Stimulated activated CD8-positive, alpha-beta memory T cell treated with anti-CD3 and anti-CD28 coated beads, Interleukin-12 subunit alpha, Interleukin-12 subunit beta, amount 100 ng/mL, for 1 hour (primary cell): ENCODE measurements at places on chromosomes 6 and 20.

DNA sequence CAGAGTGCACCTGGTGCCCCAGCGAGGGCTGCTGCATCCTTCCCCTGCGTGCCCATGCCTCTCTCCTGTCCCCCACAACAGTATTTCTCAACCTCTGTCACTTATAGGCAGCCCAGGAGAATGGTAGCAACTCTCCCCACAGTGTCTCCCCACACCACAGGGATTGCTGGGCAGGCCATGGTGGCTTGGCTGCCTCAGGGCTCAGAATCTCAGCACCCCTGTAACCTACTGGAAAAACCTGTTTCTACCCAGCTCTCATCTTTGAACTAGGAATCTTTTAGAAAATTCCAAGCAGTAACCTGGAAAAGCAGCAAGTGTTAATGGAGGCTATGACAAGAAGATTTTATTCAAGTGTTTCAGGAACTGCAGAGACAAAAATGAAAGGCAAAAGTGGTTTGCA, 38.0 kb downstream of the CD164 start:
- no peak for DNase-seq

GRCh38 chr20:46199198-46199597, 81.1 kb downstream of the CD40 start:
- DNase-seq, result no peak

DNA sequence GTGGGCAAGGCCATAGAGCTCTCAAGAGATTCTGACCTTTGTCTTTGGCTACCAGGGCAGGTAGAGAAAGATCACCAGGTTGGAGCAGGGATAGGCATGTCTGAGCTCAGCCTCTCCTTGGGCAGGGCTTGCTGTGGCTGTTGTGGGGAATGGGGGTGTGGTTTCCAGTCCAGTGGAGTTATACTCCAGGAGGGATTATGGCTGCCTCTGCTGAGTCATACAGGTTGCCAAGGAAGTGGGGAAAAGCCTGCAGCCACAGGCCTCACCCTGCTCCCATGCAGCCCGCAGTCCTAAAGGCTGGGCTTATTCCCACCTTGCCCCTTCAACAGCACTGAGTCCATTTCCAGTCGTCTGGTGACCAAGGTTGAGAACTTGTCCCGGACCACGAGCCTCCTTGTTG, 21.9 kb downstream of the MEP1A start:
- no peak for DNase-seq

DNA sequence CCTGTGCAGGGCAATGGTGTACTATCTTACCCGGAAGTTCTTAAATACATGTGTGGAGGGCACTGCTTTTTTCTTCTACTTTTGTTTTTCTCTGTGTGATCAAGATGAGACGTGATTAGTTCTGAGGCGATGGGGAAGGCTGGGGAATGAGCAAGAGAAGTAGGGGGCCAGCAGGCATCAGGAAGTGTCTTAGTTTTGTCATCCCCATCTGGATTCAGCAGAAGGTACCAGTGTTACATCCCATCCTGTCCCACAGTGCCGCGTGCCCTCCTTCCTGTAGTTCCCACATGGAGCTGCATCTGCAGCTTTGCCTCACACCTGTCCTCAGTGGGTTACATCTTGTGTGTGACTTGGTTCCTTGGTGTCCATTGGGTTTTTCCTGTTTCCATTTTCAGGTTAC, 86.9 kb downstream of the FNDC1 start:
- no peak for DNase-seq

DNA sequence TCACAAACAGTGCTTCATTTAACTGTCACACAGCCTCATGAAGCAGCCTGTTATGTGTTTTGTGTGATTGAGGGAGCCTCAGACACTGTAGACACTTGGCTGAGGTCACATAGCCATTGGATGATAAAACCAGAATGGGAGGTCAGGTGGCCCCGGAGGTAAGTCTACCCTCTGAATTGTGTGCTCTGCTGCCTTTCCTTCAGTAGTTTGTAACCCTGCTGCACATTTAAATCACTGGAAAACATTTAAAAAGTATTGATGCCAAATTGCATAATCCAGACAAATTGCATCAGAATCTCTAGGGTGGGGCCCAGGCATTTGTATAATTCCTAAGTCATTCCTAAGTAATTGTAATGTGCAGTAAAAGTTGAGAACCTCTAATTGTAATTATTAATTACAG, 85.2 kb upstream of the ECI2 start:
- no peak for DNase-seq

- no peak for DNase-seq
These were observed 35.6 kb downstream of the ADGRF4 start for GRCh38 chr6:47733879-47734558.

- DNase-seq, result no peak
These were observed 80.5 kb downstream of the FILIP1 start for GRCh38 chr6:75412969-75413662.

GRCh38 chr6:113774127-113774825, 82.9 kb upstream of the MARCKS start:
- no peak for DNase-seq

- DNase-seq, result no peak
These were observed 645.6 kb downstream of the RNF144B start for GRCh38 chr6:19032591-19033295.

DNA sequence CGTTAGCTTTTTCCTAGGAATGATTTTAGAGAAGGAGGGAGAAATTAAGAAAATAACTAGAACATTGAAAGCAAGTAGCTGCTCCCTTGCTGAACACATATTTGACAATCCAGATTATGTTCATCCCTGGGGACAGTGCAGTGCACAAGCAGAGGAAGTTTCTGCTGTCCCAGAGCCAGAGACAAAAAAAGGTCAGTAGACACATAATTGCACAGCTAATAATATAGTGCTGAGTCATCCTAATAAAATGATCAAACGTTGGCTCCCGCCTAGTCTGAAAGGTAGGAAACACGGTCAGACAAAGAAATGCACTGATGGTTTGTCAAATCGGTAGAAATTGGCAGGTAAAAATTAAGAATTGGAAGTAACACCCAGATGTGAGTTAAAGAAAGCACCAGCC, 21.7 kb upstream of the SSTR4 start:
- no peak for DNase-seq

DNA sequence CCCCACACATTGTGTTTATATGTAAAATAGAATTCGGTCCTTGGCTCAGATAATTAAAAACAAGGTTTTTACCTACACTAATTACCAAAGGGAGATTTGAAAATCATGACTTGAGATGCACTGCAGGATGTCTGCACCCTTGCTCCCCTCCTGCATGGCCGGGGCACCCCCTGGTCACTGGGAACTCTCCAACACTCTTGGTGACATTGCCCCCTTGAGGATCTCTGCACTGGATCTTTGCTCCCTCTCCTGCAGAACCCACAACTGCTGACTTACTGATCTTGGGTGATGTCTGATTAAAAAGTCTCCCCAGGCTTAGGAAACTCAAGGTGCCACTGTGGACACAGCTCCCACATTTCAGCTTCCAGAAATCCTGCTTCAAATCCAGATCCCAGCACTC, 17.1 kb upstream of the CSNK2A1 start:
- no peak for DNase-seq

DNA sequence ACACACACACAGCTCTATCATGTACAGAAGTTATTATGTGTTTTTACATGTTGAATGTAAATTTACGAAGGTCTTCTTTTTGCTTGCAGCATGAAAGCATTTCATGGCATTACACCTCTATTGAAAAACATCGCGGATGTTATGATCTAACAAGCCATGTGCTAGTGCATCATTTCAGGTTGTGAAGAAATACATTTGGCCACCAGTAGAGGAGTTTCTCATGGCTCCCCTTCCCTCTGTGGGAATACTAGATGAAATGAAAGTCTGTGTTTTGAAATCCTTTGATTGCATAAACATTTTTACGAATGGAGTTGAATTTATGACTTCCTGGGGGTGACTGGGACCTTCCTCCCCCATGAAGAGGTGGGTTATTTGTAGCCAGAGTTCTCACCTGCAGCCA, 17.7 kb downstream of the MAS1 start:
- no peak for DNase-seq

GRCh38 chr6:166656230-166657151, 29.4 kb upstream of the RPS6KA2 start:
- no peak for DNase-seq

GRCh38 chr20:17742731-17743130, 43.0 kb downstream of the BANF2 start:
- DNase-seq, result no peak

- no peak for DNase-seq
These were observed 279.4 kb downstream of the CD83 start for GRCh38 chr6:14396826-14397517.

DNA sequence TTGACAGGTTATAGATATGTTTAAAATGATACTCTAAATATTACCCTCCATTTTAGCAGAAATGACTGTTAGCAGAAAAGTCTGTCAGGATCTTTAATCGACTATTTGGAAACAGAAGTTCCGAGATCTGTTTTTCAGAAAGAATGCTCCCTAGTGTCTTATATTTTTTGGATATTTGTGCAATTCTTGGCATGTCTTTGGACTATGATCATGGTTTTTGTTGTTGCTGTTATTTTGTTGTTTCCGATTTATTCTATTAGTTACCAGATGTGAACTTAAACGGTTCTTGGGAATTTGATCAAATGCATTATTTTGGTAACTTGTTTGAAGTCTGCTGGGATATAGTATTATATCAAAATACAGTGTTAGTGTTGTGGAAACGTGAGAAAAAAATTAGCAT, 106.4 kb upstream of the CEP162 start:
- DNase-seq, result no peak

GRCh38 chr6:146650799-146651481, 52.2 kb downstream of the ADGB start:
- DNase-seq, result no peak
